AG04449 (cell line): ENCODE measurements at places on chromosomes 11 and 22.
A peak's percentile ranks its signal among the peaks of the same experiment; 100 is the strongest.

DNA sequence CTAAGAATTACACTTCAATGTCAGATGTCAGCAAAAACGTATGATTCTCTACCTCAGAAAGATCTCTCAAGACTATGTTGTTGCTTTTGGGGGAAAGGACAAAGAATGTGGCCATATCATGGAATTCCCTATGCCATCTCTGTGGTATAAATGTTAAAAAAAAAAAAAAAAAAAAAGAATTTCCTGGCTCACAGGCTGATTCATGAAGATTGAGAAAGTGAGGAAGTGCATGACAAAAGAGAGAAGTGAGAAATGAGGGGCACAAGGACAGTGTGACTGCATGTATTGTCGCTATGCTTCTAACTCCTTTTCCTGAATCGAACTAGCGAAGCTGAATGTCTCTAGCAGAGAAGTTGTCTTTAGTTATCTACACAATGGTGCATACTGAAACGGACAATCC, 80.6 kb upstream of the CARD18 start:
- no peak for DNase-seq

DNA sequence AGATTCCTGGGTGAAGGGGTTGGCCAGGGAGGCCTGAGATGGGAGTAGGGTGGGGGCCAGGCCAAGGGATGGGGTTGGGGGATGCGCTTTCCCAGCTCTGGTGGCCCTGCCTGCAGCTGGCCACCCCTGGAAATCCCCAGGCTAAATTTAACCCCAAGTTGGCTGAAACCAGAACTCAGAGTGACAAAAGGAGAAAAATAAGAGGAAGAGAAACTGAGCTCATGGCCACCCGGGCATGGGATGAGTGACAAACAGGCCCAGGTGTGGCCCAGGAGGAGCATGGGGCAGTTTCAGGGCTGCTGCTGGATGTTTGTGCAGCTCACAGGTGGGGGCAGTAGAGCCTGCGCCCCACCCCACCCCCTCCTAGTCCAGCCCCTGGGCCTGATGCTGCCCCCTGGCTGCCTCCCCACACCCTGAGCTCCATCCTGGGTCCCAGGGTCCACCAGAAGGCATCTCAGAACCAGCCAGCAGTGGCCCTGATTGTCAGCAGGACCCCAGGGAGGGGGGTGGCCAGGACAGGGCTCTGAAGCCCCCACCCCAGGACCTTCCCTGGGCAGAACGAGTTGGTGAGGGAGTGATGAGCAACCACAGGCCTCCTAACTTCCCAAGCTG, 48.0 kb downstream of the IGLL5 start:
- no peak for DNase-seq

- DNase-seq, result no peak
Measured at GRCh38 chr11:119854521-119854920, 125.5 kb upstream of the NECTIN1 start.

GRCh38 chr11:85844439-85845123, 10.6 kb upstream of the CCDC83 start:
- no peak for DNase-seq

DNA sequence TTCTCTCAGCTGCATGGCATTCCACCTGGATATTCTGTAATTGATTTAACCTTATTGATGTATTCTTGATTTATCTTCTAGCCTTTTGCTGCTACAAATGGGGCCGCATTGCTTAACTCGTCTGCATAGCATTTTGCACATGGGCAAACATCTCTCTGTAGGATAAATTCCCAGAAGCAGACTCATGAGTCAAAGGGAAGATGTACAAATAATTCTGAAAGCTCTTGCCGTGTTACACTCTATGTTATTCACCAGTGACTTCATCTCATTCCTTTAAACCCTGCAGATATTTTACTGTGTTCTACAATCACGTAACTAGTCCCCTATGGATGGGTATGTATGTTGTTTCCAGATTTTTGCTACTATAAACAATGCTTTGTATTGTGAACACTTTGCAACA, 112.7 kb downstream of the SEZ6L start:
- peak; percentile 19 for DNase-seq

DNA sequence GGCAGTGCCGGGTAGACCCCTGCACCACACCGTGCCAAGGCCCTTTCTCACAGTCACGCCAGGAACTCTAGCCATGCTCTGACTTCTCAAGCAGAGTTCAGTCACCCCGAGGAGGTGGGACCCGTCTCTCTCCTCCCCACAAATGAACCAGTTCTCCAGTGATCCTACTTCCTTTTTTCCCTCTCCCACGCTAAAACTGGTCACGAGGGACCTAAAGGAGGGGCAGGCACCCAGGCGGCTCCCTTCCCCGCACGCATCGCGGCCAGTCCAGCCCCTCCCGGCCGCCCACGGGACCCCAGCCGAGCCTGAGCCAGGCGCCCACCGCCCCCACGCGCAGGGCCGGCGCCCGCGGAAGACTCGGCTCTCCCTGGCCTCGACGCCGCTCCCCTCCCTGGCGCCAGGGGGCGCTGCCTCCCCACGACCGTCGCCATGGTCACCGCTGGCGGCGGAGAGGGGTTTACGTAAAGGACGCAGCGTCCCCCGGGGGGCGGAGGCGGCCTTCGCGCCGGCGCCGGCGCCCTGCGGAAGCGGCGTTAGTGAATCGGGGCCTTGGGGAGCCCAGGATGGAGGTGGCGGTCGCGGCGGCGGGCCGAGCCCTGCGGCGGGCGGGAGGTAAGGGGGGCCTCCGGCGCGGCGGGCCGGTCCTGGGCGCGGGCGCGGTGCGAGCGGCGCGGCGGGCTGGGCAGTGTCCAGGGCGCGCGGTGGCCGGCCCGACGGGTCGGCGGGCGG, at the start of gene DAGLA:
TSS of gene DAGLA (plus strand) at position 499 of the 729 bp plus-strand sequence. CDS start 39,765 bp downstream, outside the sequence.
- no peak for DNase-seq

DNA sequence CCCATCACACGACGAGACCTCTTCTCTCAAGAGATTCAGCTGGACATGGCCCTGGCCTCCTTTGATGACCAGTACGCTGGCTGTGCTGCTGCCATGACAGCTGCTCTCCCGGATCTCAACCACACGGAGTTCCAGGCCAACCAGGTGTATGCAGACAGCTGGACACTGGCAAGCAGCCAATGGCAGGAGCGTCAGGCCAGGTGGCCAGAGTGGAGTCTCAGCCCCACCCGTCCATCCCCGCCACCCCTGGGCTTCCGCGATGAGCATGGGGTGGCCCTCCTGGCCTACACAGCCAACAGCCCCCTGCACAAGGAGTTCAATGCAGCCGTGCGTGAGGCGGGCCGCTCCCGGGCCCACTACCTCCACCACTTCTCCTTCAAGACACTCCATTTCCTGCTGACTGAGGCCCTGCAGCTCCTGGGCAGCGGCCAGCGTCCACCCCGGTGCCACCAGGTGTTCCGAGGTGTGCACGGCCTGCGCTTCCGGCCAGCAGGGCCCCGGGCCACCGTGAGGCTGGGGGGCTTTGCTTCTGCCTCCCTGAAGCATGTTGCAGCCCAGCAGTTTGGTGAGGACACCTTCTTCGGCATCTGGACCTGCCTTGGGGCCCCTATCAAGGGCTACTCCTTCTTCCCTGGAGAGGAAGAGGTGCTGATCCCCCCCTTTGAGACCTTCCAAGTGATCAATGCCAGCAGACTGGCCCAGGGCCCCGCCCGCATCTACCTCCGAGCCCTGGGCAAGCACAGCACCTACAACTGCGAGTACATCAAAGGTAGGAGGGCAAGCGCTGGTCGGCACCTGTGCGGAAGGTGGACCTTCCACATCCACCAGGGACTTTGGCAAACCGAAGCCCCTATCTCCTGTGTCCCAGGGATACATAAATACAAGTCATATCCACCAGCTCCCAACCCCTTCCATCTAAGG, 11.3 kb downstream of the CHRNA10 start:
- DNase-seq, result no peak

- DNase-seq, result no peak
Measured at GRCh38 chr11:134289789-134290188, 13.6 kb downstream of the GLB1L3 start.

DNA sequence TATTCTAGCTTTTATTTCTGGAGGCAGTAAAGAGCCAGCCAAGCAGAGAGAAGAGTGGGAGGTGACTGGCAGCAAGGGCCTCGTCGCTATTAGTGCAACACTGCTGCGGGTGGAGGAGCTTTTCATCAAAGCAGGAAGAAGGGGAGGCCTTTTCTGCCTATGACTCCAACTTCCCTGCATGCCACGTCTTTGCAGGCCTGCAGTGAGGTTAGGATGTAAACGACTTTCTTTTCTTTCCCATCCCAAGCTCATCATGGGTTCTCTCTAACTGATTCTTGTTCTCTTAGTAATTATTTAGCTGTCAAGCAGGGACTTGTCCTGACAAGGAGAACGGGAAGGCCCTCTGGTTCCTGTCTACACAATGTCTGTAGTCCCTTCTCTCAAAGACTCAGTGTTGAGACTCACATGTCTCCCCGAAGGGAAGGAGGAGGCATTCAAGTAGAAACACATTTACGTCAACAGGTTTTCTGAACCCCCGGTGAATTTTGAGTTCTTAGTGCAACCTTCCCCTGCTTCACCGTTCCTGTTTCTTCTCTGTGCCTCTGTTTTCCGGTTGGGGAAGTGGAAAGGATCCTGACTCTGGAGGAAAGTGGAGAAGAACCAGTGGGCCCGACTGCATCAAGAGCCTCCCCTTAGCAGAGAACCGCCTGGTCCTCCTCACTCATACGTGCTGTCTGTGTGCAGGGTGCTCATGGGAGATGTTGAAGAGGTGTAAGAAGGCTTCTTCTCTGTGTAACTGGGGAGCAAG, 56.9 kb downstream of the PACS1 start:
- DNase-seq, result peak; percentile 41
